Activated CD4-positive, alpha-beta T cell treated with anti-CD3 and anti-CD28 coated beads, Interleukin-2, amount 50 U/mL, for 16 hours (primary cell): ENCODE measurements at places on chromosomes 5 and 9.

DNA sequence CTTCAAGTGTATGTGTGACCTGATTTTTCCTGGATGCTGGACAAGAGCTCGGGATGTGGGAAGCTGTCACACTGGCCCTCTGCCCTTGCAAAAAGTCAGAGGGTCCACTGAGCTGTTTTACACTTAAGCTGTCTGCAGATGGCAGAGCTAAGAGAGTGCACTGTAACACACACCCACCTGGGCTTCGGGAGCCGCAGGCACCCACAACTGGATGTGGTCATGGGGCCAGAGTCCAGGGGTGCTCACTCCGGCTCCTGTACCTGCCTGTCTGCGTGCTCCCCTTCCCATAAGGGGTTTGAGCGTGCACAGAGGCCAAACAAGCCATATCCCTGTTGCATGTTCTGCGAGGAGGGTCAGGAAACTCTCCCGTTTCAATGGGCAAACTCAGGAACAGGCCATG, 82.5 kb downstream of the LRRC70 start:
- DNase-seq: no peak

GRCh38 chr5:114101153-114101552, 260.7 kb upstream of the KCNN2 start:
- peak; percentile 23 for DNase-seq

DNA sequence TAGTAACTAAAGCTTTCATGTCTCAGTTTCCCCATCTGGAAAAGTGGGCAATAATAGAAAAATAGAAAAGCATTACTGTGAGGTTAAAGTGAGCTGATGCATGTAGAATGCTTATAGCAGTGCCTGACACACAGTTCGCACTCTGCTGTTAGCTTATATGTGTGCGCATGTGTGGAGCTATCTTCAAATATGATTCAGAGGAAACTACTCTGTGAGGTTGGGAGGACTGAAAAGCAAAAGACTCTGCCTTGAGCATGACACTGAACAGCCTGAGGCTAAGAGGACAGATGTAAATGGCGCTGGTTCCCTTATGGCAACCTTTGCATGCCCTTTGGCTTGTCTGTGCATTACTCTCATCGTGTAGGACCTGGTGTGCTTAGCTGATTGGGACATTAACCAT, 19.4 kb downstream of the NTRK2 start:
- no peak for DNase-seq

DNA sequence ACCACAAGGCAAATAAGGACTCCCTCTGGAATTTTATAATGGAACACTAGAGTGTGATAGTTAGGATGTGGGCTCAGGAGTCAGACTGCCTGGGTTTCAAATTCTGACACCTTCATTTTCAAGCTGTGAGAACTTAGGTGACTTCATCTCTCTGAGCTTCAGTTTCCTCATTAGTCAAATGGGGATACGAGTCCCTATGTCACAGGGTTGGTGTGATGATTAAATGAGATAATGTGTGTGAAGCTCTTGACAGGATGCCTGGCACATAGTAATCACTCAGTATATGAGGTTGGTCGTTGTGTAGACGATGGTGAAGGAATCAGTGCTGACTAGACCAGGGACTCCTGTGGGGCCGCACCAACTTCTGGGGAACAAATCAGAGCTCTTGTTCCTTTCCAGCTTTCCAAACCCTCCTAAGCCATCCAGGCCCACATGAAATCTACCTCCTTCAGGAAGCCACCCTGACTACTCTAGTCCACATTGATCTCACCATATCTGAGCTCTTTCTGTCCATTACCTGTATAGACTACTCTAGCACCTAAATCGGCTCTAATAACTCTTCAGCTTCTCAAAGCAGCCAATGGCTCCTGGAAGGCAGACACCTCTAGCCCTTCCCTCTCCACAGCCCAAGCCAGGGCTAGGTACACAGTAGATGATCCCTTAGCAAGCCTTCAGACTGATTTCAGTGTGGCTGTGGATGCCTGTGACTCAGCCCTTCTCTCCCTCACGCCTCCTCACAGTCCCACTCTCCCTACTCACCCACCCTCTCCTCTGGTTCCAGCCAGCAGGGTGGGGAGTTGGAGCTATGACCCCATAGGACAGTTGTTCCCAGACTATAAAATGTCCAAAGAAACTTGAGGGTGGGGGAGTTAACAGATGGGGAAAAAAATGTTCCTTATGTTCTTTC, 2.5 kb upstream of the TCF7 start:
- peak; percentile 90 for DNase-seq

DNA sequence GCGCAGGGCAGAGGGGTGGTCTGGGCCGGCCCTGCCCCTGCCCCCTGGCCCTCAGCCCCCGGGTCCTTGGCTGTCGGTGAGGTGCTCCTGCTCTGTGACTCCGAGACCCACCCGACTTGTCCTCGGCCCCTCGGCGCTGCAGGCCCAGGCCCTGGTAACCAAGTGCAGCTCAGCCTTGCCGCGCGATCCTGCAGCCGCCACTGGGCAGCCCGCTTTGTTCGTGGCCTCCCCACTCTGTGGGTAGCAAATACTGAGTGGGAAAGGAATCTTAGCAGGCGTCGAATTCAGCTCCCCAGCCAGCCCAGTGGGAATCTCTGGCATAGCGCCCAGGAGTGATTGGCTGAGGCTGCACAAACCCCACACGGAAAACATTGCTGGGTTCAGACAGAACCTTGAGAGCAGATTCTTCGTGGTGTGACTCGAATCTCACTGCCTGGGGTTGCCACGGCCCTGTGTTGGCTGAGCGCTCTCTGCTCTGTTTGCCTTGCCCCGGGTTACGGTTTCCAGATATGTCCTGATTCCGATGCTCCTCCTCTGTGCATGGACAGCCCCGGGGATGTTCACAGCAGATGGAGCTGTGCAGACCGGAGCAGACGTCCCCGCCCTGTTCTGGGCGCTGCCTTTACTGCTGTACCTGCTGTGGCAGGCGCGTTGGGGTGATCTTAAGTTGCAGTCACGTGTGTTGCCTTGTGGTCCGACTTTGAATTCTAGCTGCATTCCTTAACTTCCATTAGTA, 13.4 kb upstream of the EXOC3 start:
- DNase-seq: no peak

GRCh38 chr9:38214432-38214831, 145.4 kb upstream of the SHB start:
- no peak for DNase-seq

GRCh38 chr5:80711216-80711615, 56.4 kb upstream of the DHFR start:
- no peak for DNase-seq

DNA sequence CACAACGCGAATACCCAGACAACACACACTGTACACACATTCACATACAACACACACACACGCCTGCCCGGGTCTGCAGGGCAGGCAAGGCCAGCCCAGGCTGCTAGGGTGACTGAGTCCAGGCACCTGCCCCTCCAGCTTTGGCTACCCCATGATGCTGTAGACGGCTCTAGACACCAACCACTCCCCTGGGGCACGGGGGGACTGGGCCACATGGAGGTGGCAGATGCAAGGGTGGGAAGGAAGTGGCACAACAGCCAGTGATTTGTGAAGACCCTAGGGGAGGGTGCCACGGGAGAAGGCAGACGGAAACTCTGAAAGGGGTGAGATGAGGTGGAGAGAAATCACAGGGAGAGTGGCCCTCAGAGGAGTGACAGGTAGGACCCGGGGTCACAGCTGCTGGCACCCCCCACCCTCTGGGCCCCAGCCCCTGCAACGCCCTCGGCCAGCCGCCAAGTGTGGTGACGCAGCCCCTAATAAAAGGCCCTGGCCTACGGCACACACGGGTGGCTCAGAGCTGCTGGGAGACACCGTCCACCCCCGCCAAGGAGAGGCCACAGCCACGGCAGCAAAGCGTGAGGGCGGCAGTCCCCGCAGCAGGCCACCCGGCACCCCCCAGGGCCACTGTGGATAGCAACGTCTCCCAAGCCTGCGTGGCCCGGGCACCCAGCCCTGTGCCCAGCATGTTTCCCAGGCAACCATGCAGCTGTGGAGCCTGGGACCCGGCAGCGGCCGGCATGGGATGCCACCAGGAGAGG, 6.6 kb upstream of the CCDC187 start:
- no peak for DNase-seq

DNA sequence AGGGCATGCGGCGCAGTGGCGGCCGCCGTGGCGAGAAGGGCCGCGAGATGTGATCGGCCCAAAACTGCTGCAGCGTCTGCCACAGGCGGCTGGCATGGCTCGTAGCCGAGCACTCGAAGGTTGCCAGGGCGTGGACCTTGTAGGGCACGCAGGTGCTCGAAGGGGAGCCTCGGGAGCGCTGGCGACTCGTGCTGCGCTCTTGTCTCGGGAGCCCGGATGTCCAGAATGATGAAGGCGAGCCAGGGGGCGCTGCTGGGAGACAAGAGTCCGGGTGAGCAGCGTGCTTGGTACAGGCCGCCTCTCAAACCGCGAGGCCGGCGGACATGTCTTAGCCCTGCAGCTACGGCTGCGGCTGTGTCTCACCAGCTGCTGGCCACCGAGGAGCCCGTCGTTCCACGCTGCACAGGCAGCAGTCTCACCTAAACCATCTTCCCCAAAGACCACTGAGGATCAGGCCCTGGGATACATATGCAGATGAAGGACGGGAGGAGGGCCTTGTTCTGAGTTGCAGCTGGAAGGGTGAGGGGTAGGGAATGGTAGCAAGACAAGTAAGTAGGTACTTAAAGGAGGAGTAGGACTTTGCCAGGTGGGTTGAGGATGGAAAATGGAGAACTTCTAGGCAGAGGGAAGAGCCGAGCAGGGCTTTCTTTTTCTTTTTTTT, 1.7 kb downstream of the CBY3 start:
- DNase-seq: peak; percentile 81

DNA sequence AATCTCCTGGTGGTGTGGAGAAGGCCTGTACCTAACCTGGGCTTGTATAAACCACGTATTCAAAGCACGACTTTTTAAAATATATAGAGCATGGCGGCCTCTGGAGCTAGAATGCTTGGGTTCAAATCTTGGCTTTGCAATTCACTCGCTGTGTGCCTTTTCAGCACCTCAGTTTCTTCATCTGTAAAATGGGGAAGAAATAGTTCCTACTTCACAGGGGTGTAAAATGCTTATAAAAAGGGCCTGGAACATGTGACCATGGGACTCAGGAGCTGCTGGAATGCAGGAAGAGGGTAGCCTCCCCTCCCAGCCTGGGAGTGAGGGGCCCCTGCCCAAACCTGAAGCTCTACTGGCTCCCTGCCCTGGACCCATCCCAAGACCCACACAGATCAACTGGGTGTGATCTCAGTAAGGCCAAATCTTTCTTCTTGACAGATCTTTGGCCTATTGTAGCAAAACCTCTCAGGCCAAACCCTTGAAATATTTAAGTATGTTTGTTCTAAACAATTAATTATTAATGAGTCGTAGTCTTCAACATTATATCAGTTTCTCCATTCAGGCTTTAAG, 269.0 kb downstream of the ZSWIM6 start:
- no peak for DNase-seq

DNA sequence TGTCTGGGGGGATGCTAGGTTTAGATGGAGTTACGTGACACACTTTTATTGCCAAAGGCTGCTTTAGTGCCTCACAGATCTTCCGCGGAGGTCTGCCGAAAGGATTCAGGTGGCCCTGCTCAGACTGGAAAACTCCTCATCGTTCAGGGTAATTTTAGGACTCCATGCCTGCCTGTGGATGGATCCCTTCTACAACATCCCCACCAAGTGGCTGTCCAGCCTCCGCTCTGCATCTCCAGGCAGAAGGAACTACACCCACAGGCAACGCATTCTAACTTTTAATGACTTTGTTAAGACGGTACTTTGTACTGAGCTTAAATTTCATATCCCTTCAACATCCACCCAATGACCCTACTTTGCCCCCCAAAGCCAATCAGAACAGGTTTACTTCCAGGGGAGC, 29.4 kb downstream of the ATPSCKMT start:
- DNase-seq: no peak

DNA sequence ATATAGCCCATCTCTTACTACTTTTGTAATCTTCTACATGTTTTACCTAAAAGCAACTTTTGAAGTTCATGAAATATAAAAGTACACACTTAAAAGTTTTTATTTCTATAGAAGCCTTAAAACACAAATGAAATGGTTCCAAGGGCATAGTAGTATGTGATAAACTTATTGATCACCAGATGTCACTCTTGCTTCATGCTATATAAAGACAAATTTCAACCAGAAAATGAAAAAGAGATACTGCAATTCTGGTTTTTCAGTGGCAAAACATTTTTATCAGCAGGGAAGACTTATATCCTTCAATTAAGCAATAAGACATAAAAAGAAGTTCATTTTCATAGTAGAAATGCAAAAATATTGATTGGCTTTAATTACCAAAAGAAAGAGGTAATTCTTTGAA, 69.4 kb upstream of the FBXL17 start:
- no peak for DNase-seq

- no peak for DNase-seq
These were observed 386.3 kb downstream of the BNC2 start for GRCh38 chr9:16484180-16484579.

- DNase-seq: no peak
These were observed 112.2 kb upstream of the ADRA1B start for GRCh38 chr5:159804121-159804520.

GRCh38 chr5:107469064-107469463, 201.7 kb downstream of the EFNA5 start:
- no peak for DNase-seq

DNA sequence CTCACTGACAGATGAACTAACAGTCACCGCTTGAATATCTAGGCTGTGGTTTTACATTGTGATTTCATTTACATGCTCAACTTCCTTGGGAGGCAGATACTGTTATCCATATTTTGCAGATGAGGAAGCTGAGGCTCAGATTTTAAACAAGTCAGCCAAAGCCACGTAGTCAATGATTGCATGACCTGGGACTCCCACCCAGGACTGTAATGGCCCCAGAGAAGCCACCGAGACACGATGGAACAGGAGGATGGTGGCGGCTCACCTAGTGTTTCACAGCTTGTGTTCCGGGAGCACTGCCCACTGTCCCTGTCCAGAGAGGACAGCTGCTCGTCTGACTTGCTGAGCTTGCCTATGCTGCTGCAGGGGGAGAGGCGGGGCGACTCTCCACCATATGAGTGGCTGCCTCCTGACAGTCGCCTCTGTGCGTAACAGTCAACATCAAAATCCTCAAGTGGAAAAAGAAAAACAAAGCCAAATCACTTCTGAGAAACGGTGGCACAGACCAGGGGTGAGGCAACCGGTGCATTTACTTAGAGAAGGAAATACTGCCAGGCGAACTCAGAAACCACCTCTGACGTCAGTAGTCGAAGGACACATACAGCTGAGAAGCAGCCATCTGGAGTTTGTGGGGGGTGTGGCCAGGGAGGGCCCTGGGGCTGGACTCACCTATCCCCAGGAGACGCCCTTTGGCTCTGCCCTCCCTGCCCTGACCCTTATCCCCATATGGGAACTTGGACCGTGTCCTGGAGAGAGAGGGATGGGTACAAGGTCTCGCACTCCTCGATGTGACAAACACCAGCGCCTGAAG, 82.5 kb downstream of the PRRT1B start:
- DNase-seq: peak; percentile 63
